ENCODE measurements at places on chromosomes 2 and 18. TPM values are rescaled to one million over a fixed set of nuclear protein-coding genes. Genes with fewer than 3 reads are reported as not detected.

GRCh38 chr2:61328707-61329251 lies 142.1 kb downstream of the USP34 start:
- DNase-seq: no peak

- peak; percentile 61 for DNase-seq
Measured at GRCh38 chr18:55322178-55322735, 265.7 kb downstream of the TCF4 start.

- no peak for DNase-seq
Measured at GRCh38 chr18:67260841-67261240, 255.7 kb downstream of the DSEL start.

- no peak for DNase-seq
Measured at GRCh38 chr2:33204945-33205344, 258.2 kb downstream of the LTBP1 start.

- no peak for DNase-seq
Measured at GRCh38 chr18:12857215-12857905, 26.7 kb downstream of the PTPN2 start.

GRCh38 chr2:200786423-200786822 lies 25.3 kb upstream of the BZW1 start:
- no peak for DNase-seq

- DNase-seq: no peak
Measured at GRCh38 chr18:44258576-44258975, 422.1 kb upstream of the SETBP1 start.

- peak; percentile 40 for DNase-seq
Measured at GRCh38 chr2:187500585-187501359, 52.7 kb upstream of the CALCRL start.

DNA sequence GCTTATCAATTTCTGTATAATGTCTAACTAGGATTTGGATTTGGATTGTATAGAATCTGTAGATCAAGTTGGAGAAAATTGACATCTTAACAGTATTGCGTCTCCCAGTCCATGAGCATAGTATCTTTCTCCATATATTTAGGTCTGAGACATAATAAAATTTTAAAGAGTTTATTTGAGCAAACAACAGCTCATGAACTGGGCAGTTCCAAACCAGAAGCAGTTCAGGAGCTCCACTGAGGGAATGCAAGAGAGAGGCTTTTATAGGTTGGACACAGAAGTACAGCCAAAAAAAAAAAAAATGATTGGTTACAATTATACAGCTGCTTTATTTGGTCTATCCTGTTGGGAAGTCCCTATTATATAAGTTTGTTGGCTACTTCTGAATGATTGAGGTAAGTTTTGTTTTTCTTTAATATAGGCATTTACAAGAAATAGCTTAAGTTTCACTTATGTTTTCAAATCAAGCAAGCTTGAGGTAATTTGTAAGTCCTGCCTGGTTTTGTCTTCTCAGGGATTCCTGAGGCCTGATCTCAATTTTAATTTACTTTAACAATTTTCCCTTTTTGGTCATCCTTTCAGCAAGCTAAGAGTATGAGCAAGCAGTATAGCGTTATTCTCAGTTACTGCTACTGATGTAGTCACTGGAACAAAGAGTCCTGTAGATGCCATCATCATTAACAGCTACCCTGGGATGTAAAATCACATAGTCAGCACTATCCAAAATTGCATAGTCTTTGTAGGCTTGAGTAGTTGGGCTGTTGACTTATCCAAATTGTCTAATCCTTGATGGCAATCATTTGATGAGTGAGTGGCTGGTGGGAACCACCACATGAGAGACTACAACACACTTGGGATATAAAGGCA lies 27.5 kb upstream of the RUFY4 start:
- no peak for DNase-seq

DNA sequence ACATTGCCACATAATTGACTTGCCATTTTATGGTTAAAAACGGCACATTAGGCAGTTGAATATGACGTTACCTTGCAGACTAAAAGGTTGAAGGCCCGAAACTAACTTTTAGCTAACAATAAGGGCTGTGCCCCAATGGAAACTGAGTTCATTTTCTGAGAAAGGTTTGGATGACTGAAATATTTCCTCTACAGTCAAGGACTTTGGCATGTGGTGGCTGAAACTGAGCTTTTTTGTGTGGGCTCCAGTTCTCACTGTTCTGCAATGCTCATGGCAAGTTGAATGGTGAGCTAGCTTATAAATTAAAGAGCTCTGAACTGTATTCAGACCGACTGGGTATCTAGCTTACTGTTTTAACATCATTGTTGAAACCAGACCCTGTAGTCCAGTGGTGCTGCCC lies 23.8 kb upstream of the TXNDC2 start:
- DNase-seq: no peak

DNA sequence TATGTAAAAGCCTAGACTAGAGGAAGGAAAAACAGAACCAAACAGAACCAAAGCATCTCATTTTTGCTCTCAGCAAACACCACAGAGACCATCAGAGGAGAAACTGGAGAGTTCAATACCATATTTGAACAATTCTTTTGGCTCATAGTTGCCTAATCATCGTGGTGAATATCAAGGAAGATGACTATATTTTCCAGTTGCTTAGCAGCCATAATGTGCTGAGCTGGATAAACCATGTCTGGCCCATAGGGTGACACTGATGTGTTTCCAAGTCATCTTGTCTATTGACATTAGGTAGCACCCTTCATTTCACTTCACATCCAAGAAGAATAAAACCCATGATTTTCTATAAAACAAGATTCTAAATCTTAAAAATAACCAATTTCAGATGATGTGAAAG lies 5.9 kb upstream of the XRCC5 start:
- DNase-seq: no peak

- DNase-seq: no peak
Measured at GRCh38 chr2:131488306-131489205, 3.6 kb downstream of the MZT2A start.

- DNase-seq: no peak
Measured at GRCh38 chr18:46360866-46361265, 256.7 kb downstream of the HAUS1 start.

DNA sequence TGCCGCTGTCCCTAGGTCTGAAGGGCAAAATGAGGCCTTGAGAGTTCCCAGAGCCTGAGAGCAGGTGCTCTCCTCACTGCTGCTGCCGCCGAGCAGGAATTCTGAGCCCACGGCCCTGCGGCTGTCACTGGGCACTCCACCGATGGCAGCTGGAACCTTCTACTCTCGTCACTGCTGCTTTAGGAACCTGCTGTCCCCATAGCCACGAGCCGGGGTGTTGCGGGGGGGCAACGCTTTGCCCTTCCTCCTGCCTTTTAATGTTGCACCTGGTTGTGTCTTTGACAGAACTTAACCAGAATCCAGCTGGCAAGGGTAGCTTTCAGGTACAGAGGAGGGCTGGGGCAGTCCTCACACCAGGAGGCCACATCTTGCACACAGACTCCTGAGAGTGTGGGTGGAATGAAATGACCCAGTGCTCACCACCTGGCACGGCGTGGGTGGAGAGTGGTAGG lies 32.3 kb downstream of the NCK2 start:
- no peak for DNase-seq

GRCh38 chr2:43169987-43170386 lies 56.4 kb downstream of the ZFP36L2 start:
- DNase-seq: peak; percentile 65

- no peak for DNase-seq
Measured at GRCh38 chr2:15298770-15299169, 262.4 kb downstream of the NBAS start.

- no peak for DNase-seq
Measured at GRCh38 chr2:100193291-100193710, 50.9 kb upstream of the AFF3 start.

GRCh38 chr2:10072656-10073480 lies 7.3 kb downstream of the CYS1 start:
- DNase-seq: peak; percentile 90

DNA sequence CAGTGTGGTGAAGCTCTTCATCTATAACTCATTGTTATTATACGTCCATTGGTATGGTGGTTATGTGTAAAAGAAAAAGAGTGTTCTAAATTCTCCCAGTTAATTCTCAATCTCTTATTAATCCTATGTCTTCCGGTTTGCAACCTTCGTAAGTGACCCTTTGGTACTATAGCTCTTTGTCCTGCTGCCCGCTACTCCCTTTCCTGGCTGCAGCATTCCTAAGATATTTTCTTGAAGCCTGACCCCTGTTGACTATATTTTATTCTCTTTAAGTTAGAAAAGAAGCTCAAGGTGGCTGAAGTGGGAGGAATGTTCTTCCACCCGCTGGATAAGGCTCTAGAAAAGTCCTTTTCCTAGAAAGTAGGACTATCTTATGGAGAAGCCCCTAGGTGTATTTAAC lies 684.8 kb downstream of the SOCS6 start:
- no peak for DNase-seq

DNA sequence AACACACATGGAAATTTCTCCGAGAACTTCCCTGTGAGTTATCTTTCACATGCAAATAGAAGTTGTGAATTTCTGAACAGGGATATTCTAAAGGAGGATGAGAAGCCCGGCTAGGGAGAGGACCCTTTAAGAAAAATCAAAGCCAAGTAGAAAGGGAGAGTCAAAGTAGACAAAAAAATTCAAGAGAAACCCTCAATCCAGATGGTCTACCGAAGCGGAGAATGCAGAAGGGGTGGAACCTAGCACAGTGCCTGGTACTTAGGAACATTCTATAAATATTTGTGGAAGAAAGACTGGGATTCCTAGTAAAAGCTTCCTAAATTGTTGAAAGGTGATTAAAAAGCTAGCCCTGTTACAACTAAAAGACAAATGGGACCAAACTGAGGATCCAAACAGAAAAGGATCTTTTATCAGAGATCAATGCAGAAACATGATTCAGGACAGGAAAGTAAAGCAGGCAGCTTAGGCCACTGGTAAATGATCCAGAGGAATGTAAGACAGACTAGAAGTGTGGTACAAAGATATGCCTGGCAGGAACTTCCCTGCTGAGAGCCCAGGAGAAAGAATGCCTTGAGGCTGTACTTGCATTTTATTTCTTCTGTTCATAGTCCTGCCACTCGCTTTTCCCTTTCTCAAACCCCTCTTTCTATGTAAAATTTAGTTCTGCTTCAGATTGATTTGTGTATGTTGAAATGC lies 19.5 kb upstream of the GLS start:
- no peak for DNase-seq

DNA sequence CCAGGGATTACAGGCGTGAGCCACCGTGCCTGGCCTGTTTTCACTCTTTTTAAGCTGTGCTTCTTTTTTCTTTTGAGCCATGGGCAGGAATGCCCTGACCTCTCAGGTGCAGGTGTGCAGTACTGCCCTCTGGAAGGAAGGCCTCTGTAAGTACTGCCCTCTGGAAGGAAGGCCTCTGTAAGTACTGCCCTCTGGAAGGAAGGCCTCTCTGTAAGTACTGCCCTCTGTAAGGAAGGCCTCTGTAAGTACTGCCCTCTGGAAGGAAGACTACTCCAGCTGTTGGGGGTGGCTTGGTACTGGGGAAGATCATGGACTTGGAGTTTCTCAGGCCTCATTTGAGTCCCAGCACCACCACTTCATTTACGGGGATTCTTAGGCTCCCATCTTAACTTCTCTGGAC lies 248.5 kb upstream of the ID2 start:
- DNase-seq: no peak

DNA sequence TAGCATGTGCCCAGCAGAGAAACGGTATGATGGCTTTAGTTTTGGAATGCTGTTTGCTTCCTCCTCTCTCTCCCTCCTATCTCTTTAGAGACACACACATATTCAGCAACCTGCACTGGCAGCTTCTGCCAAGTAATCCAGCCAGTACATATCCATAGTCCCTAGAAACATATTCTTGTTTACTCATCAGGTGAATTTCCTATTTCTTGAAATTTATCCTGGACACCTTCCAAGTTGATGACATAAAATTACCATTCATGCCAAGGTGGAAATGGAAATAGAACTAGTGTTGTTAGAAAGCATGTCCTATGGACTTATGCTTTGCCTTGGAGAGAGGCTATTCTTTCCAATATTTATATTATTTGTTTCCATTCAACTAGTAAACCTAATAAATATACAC lies 50.9 kb upstream of the RGPD4 start:
- DNase-seq: no peak

DNA sequence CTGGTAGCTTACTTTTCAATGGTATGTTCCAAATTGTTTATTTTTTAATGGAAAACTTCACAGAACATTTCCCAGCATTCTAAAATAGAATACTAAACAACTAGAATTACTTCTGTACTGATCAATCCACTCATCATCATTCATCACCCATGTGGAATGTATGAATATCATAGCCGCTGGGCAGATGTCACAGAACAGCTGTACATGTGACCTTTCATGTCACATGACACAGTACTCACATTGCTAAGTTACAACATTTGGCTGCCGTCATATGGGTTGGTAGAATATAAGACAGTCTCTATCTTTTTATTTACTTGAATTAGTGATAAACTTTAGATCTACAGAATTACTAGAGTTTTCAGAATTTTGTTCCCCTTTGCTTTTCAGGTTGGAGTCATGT lies 387.6 kb downstream of the ZEB2 start:
- DNase-seq: no peak

DNA sequence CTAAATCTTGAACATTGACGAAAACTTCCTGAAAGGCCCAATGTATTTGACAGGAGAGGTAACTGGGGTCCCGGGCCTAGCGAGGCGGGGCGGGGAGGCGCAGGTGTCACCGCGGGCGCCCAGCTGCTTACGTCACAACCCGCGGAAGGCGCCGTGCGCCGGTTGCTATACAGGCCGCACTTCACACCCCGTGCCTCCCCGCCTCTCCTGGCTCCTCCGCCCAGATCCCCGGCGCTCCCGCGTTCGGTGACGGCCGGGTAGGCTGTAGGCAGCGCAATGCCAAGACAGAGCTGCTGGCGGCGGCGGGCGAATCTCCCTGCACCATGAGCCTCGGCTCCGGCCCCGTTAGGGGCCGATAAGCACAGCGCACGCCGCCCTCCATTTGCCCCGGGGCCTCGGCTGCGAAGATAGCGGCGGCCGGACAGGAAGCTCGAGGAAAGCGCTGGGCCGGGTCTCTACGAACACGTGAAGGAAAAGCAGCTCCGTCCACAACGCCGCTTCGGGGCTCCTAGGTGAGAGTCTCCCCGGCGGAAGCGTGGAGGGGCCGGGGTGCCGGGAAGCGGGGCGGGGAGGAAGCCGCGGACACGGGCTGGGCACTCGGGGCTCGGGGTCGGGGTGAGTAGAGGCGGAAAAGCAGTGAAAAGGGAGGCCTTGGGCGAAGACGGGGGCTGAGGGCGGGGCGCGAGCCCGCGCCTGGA lies at the start of gene RNF138:
TSS of gene RNF138 (plus strand) at position 151 of the 698 bp plus-strand sequence. CDS start 903 bp downstream, outside the sequence.
- DNase-seq: peak; percentile 77

- no peak for DNase-seq
Measured at GRCh38 chr2:38601463-38602135, 1.1 kb downstream of the HNRNPLL start.

The ABCB11 gene
- total RNA-seq: not detected

The NT5C1B gene
- not detected for total RNA-seq

The DSG4 gene
- not detected for total RNA-seq

The GALNT5 gene
- 6.8 TPM for total RNA-seq

The TLX2 gene
- total RNA-seq: 0.72 TPM

The TMEM169 gene
- total RNA-seq: 1.1 TPM

The CROCC2 gene
- total RNA-seq: not detected

The OTOS gene
- total RNA-seq: not detected

The RMDN2 gene
- 4.3 TPM for total RNA-seq

The ALPI gene
- total RNA-seq: 4.4 TPM

The BMP10 gene
- not detected for total RNA-seq

The FSHR gene
- total RNA-seq: 1.0 TPM

Measured in Caco-2 (cell line).